ENCODE measurements at places on chromosomes 7 and 10.

DNA sequence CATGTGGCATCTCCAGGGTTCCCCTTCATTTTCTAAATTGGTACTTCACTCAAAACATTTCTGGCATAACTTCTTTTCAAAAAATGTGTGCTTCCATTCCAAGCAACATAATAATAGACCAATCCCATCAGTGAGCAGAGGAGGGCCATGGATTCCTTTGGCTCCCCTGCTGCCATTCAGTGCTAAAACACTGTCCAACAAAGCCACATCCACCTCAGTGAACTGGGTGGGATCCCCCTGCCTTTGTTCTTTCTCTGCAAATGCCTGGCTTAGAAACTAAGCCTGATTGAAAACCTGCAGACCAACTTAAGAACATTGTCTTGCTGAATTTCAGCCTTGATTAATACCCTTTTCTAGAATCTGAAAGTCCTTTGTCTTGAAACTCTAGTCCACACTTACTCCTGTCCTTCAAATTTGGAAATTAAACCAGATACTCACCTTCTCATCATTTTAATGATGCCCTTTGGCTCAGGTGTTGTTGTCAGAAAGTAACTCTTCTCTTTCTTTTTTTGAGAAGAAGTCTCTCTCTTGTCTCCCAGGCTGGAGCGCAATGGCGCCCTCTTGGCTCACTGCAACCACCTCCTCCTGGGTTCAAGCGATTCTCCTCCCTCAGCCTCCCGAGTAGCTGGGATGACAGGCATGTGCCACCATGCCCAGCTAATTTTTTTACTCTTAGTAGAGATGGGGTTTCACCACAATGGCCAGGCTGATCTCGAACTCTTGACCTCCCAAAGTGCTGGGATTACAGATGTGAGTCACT is 132.3 kb downstream of the PLXNA4 start:
- no peak for DNase-seq

DNA sequence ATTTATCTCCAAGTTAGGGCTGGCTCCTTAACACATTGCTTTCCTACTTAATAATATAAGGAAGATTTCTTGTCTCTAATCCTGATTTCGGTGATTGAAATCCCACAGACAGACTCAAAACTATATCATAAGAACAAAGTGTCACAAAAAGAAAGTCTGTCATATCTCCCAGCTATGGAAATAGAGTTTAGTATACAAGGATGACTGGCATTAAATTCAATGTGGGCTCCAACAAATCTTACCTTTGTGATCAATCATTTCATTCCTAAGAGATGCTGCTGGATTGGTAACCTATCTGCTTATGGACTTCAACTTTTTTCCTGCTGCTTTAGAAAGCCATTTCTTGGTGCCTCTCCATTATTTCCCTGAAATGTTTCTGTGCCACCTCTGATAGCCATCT is 39.5 kb upstream of the ZRANB1 start:
- DNase-seq, result no peak

GRCh38 chr10:77317221-77317620 is 320.4 kb downstream of the KCNMA1 start:
- no peak for DNase-seq

DNA sequence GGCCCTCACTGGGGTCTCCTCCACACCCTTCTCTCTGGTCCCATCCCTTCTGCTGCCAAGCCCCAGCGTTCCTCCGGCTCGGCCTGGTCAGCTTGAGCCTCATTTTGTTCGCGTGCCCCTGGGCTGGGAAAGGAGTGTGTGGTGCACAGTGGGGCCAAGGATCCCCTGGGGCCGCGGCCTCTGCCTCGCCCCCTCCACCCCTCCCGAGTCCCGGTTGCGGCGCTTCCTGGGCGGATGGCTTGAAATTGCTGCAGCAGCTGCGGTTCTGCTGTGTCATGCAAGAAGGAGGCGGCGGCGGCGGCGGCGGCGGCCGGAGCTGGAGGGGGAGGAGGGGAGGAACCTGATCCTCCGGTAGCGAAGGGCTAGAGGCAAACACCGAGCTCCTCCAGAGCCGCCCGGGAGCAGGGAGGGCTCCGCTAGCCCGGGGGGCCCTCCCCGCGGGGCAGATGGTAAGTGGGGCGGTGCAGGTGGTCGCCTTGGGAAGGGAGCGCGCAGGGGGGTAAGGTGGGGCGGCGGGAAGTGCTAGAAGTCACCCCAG is 217.8 kb upstream of the MKLN1 start:
- peak; percentile 73 for DNase-seq

DNA sequence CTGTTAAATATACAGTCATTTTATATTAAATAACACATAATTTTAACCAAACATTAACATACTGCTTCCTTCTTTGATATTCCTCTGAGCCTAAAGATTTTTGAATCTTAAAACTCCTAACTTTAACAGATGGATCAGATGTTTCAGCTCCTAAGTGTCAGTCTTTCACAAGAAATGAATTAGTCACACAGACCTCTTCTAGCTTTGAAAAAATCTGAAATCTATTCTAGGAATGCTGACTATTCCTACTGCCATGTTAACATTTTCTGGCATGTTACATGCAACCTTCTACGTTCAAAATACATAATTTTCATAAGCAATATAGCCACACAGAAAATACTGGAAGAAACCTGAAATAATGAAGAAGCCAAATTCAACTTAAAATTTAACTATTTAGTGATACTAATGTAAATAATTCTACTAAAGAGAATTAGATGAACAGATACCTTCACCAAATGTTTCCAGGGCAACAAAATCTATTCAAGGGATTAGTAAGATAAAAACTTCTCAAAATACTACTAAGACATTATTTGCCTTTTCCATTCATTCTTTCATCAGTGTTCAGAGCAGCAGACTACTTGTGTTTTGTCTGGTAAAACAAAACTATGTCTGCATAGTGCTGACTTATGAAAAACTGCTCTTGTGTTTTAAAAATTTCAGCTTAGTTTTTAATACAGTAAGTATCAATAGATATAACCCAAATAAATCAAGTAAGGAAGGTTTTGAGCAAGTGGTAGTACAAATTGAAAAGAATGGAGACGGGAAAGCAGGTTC is 9.2 kb downstream of the JMJD1C start:
- DNase-seq, result peak; percentile 79

GRCh38 chr7:123783820-123784219 is 35.0 kb upstream of the WASL start:
- no peak for DNase-seq

DNA sequence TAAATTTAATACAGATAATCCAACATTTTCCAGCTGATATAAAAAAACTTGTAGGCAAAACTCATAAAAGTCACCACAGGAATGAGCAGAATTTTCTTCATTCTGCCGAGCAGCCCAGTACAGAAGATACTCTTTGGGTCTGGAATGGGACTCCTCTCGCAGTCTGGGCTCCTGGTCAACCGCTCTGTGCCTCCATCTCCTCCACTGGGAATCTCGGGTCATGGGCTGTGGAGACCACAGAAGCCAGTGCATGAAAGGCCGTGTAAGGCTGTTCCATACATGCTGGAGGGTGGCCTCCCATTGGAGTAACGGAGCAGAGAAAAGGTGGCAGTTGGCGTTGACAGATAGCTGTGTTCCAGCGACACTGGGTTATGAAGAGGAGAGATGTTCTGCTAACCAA is 616.4 kb upstream of the MGMT start:
- no peak for DNase-seq

DNA sequence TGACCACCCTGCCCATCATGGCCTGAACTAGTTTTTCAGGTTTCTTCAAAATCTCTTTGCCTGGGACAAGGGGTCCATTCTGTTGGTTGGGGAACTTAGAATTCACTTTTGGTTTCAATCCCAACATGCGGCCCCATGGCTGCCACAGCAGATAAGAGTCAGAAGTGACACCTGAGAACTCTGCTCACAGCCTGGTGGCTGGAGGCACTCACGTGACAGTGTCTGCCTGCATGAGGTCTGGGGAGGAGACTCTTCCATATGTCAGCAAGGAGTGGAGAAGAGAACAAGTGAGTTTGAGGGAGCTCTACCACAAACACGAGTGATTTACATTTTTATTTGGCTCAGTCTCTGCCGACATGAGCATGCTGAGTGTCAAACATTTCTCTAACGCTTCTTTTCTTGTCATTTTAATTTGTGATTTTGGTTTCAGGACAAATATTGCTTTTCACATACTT is 370.4 kb downstream of the TNS3 start:
- DNase-seq, result no peak

DNA sequence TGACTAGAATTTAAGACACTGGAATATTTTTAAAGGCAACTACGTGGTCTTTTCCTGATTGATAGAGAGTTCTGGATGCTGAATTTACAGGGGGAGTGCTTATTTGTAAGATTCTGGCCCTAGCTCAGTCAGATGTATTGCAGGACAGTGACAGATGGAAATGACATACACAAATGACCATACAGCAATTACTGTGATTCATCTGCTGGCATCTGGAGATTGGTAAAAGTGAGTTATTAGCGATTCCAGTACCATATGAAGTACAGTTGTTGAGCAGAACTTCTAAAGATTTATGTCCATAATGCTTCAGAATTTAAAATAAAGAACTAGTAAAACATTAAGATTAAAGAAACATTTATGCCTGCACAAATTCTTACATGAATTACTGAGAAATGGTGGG is 243.2 kb downstream of the CRPPA start:
- DNase-seq, result peak; percentile 2

GRCh38 chr7:40493609-40494051 is 358.8 kb downstream of the SUGCT start:
- peak; percentile 67 for DNase-seq

DNA sequence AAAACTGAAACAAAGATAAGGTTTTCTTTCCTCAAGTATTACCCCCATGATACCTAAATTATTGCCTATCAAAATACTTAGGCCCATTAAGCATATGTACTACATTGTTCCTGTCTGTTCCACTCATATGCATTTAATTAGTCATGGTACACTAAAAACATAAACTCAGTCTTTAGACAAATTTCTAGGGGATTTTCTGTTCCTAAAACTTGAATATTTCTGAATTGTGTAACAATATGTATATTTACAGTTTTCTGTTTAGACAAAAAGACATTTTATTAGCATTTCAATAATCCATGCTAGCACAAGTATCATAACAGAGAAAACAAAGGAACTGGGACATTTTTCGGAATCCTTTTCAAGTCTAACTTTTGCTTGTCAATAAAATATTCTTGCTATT is 234.2 kb downstream of the CRPPA start:
- no peak for DNase-seq

DNA sequence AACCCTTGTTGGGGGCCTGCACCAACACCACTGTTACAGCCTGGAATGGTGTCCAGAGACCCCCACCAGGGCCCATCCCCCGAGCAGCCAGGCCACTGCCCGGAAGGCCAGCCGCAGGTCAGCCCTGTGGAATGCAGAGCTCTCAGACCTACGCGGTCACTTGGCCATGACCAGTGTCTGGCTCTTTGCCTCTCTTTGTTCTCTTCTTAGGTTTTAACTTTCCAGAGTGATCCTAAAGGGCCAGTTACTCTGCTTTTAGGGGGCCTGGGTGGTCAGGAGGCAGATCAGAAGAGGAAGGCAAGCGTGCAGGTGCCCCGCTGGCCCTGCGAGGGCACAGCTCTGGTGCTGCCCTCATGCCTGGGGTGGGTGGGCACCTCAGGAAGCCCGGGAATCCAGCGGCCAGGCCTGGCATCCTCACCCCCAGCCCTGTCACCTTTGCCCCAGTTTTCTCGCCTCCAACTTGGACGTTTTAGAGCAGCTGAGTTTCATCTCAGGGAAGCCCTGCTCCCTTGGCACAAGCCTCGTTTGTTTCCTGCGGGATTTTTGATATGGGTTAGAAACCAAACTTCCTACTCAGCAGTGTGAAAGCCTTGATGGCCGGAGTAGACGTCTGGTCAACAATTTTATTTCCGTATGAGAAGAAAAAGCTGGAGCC is 62.5 kb upstream of the CHST15 start:
- no peak for DNase-seq

DNA sequence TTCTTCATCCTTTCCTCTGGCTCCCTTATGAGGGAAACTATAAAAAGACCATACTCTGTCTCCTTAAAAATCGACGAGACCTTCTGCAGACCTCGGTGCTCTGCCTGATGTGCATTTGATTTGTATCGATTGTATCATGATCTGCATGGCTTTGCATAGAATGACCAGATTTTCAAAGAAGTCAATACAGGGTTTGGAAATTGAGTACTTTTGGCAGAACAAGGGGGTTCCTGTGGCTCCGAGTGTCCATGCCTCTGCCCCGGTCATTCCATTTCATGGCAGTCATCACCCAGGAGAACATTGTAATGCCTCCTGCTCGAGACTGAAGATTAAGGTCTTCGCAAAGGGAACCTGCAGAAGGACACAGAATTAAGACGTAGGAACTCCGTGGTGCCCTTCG is 685 bp downstream of the CASP2 start:
- no peak for DNase-seq

DNA sequence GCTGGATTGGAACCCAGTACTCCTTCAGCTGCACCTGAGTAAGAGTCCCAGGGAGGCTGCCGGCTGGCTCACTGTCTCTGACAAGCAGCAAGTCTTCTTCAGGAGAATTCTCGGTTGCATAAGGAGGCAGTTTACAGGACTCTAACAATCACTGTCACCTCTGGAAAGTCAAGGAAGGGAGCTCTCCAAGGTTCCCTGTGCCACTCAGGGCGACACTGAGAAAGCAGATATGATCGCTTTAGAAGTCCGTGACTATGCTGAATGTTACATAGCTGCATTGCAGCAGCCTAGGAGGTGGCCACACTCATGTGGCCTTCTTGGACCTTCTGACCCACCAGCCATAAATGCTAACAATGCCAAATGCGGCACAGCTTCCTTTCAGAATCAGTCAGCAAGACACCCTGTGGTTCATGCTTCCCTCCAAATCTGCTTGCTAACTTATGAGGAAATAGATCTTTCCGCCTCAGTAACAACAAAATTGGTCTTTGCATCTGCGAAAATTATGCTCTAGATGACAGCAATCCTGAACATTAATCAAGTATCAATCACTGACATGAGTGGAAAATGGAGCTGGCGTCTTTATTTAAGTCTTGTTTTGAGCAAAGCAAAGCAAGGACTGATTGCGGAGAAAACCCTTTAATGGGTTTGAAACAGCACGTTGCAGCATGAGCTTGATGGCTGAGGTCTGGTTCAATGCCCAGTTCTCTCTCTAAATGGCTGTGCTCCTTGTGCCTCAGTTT is 132.9 kb downstream of the ATXN7L1 start:
- no peak for DNase-seq
